ENCODE measurements at places on chromosomes 2 and 18.

- no peak for DNase-seq
These were observed 39.3 kb upstream of the SH3RF3 start for GRCh38 chr2:109089602-109090300.

DNA sequence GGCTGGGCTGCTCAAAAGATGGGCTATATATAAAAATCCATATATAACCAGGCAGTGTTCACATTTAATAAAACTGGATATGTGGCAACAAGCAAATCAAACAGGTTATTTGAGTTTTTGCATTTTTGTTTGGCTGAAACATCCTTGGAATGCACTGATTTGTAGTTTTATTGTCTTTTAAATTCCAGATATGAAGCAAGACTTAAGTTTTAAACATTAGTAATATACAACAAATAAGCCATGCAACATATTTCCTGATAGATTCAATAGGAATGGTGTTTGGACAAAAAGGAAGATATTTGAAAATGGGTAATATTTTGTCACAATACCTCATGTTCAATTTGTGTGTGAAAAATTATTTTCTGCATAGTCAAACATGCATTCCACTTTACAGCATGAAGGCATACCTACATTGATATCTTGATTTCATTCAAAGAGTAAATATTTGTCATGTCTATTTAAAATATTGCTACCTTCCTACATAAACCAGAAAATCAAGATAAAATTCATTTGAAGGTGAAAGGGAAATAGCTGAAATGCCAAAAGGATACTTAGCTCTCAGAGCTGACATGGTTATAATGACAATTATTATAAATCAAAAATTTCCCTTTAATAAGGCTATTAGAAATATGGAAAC lies 132.3 kb upstream of the NETO1 start:
- no peak for DNase-seq

GRCh38 chr2:179340678-179341077 lies 76.0 kb upstream of the SESTD1 start:
- DNase-seq, result peak; percentile 6

DNA sequence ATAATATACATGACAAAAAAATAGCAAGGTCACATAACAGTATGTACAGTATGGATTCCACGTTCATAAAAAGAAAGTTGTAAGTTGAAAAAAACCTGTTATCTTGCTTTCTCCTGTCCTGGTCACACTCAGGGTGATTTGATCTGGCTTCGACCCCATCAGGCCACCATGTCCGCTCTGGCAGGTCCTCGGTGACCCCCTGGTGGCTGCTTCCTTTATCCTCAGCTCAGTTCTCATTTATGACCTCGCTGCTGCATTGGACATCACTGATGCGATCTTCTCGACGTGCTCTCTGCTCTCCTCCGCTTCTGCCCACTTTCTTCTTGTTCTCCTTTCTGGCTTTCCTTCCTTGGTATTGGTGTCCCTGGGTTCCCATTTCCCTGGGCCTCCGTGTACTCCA lies 29.7 kb downstream of the DGKD start:
- DNase-seq, result no peak

DNA sequence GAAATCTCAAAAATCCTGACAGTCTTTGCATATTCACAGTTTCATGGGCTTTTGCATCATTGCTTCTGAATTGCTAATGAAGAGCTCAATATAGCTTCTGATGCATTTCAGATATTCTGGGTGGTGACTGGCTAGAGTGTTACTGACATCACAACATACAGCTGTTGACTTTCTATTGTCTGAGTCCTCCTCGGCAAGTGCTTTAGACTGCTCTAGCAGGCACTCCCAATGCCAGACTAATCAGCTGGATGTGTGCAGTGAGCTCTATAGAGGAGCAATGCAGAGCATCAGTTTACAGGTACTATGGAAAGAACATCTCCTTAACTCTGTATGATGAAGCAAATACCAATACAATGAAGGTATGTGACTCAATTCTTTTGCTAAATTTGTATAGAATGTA lies 54.9 kb downstream of the R3HDM1 start:
- no peak for DNase-seq

GRCh38 chr2:124649001-124649400 lies 623.9 kb downstream of the CNTNAP5 start:
- no peak for DNase-seq

DNA sequence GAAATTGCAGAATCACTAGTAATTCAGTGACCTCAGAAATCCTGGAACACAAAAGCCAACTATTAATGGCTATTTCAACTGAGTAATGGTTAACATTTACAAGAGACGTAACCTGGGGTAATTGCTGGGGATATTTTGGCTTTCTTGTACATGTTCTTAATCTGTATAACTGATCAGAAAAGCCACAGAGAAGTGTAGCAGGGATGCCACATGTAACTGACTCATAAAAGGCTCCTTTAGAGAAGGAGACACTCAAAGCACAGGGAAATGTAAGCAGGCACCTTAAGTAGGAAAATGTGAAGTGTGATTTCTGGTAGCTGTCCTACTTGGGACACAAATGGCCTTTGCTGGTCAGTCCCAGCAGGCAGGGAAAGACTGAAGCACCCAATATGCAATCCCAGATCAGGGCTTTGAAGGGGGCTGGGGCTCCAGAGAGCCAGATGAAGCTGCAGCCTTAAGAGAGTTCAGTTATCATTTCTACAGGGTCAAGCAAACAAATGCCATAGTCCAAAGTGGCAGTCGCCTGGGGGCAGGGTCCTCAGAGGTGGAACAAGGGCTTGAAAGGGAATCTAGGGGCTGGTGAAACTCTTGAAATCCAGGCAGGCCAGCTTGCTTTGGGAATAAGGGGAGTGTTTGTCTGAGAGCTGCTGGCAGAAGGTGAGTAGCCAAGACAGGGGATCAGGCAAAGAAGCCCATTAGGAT lies 7.2 kb upstream of the SPOPL start:
- no peak for DNase-seq

GRCh38 chr2:197799068-197799467 lies 5.3 kb upstream of the PLCL1 start:
- no peak for DNase-seq

DNA sequence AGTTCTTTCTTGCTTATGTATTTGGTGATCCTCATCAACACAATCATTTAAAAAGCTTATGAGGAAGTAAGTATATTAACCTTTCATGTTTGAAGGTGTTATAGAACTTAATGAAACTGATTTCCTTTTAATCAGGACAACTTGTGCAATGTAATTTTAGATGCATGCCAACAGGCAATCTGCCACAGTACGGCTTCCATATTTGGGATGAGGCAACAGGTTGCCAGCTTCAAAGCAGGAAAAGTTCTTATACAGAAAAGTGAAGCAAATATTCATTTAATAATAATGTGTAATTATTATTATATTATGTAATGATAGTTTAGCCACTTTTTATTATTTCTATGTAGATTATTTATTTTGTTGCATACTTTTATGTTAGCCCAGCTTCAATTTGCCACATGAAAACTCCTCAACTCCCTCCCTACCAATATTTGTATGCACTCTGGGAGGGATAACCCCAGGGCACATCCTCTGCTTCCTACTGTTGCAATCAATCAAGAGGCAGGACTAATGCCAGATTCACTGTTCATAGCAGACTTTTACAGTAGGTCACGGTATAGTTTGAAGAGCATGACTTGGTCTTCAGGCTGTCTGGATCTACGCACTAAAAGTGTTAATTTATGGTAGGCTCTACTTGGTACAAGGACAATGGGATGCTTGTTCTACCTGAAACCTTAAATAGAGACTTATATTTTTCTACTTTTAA lies 277.2 kb downstream of the AGPS start:
- no peak for DNase-seq

- DNase-seq, result no peak
These were observed 353.1 kb upstream of the FANCL start for GRCh38 chr2:58594175-58594574.

DNA sequence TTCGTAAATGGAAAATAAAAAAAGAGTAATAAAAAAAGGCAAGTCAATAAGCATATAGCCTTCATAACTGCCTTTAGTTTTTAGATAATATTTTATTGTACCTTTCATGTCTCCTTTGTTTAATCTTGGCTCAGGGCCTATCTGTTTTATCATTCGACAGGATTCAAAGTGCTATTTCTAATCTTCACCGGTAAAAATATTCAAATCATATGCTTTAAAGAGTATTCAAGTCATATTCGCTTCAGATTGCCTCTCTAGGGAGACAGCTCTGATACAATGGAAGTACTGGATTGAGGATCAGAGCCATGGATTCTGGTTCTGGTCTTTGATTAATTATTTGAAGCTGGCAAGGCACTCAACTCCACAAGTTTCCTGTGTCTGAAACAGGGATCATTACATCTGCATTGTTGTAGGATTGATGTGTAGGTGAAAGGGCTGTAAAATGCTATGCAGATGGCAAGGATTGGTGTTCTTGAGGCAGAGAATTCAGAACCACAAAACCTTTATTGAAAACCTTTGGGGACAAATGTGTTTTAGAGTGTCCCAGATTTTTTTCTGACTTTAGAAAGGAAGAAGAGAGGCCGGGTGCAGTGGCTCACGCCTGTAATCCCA lies 84.3 kb upstream of the RAPH1 start:
- DNase-seq, result no peak

DNA sequence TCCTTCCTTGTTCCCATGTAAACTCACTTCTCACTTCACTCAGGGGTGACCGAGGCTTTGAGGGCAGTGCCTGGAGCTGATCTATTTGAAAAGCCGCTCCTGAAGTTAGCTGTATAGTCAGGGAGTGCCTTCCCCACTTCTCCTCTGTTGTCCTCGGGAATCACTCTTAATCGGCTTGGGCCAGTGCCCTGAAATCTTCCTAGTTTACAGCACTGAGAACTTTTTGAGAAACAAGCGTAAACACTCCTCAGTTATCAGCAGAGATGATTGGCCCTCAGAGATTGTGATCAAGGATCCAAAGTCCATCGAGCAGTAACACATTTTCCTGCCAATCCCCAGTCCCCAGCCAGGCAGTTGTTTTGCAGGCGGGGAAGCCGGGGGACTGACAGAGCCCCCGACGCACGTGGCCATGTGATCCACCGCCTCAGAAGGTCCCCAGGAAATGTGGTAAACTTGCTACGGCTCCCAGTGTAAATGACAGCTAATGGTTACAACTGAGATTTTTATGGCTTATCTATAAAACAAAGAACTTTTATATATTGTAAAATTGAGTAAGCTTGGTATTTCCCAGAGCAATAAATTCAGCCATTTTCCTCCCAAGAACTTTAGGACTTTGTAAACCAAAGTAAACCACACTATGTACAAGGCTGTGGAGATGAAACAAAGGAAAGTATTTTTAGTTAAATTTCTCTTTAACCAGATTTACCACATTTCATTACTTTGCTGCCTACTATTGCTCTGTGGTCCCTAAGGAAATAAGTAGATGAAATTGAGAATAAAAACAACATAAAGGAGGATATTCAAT lies 53.5 kb downstream of the C18orf63 start:
- DNase-seq, result no peak

GRCh38 chr2:172945510-172945850 lies 130.2 kb upstream of the MAP3K20 start:
- DNase-seq, result no peak
